ENCODE measurements at places on chromosomes 13 and 19.

- DNase-seq, result no peak
These were observed 2.3 kb downstream of the WDR83 start for GRCh38 chr19:12668932-12669269.

- DNase-seq, result no peak
These were observed 25.6 kb downstream of the CARM1 start for GRCh38 chr19:10896851-10897526.

DNA sequence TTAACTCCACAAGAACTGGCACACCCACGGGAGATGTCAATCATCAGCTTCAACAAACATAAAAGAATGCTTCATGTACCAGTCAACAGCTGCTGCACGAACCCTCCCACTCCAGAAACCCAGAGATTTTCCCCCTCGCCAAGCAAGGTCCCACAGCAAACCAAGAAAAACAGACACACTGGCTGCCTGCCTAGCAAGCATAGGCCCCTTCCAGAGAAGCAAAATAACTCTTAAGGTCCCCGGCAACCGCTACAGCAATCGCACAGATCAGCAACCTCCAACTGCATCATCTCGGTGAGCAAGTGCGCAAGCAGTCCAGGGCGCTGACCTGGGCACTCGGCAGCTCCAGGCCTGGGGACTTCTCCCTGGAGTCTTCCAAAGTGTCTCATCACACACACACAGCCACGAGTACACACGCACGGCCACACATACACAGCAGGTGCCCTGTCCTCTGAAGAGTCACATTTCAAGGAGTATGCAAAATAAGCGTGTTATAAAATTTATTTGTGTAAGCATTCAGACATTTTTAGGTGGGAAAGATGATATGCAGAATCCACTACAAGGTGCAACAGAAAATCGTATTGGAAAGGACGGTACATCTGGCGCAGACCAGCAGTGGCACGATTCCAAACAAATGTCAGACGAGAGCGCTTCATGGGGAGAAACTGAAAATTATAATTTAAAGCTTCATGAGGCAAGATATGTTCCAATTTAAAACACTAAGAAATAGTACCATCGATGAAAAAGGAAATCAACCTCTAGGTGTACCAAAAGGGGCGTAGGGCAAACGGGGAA, 125.0 kb downstream of the STK24 start:
- no peak for DNase-seq

- no peak for DNase-seq
These were observed 90.9 kb downstream of the KDM4B start for GRCh38 chr19:5059793-5060192.

GRCh38 chr13:114228176-114228575, 6.5 kb upstream of the CDC16 start:
- no peak for DNase-seq

- DNase-seq, result no peak
These were observed 117.0 kb downstream of the KCNRG start for GRCh38 chr13:50131920-50132903.

GRCh38 chr19:3607303-3608078, 816 bp upstream of the TBXA2R start:
- no peak for DNase-seq

DNA sequence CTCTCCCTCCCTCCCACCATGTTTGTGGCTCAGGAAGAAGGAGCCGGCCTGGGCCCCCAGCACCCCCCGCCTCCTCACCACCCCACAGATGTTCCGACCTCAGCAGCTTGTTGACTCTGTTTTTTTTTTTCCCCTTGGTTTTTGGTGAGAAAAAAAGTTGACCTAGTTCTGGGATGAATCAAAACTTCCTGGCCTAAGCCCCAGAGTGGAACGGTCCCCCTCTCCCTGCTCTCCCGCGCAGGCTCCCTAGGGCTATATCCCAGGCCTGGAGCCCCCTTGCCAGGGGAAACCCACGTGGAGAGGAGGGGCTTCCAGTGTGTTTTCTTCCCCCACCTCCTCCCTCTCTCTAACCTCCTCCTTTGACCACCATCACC, 4.0 kb downstream of the COL5A3 start:
- DNase-seq, result no peak

DNA sequence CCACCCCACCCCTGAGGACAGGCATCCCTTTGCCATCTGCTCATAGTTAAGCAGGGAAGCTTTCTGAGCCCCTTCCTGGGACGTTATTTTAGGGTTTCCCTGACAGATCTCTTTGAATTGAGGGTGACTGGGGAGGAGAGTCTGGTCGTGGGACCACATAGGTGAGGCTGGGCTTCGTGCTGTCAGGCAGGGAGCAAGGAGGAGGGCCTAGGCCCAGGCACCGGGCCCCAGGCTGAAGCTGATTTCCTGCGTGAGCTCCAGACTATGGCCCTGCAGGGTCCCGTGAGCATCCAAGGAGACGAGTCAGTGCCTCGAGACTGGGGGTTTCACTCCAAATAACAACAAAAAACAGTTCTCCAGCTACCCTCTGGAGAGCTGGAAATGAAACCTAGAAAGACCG, 60.4 kb downstream of the MYO9B start:
- no peak for DNase-seq

DNA sequence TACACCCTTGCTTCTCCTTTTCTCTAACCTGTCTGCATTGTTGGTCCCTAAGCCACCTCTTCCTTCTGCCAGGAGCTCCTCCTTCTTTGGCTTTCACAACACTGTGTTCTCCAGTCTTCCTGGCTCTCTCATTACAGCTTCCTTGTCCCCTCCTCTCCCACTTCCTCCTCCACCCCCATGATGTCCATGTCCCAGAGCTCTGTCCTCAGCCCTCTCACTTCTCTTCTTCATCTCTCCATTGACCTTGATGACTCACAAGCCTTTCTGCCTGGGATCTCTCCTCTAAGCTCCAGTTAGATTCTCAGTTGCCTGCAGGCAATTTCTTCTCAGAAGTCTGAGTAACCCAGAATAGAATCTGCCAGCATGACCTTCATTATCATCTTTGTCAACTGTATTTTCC, 100.3 kb upstream of the WASF3 start:
- no peak for DNase-seq

DNA sequence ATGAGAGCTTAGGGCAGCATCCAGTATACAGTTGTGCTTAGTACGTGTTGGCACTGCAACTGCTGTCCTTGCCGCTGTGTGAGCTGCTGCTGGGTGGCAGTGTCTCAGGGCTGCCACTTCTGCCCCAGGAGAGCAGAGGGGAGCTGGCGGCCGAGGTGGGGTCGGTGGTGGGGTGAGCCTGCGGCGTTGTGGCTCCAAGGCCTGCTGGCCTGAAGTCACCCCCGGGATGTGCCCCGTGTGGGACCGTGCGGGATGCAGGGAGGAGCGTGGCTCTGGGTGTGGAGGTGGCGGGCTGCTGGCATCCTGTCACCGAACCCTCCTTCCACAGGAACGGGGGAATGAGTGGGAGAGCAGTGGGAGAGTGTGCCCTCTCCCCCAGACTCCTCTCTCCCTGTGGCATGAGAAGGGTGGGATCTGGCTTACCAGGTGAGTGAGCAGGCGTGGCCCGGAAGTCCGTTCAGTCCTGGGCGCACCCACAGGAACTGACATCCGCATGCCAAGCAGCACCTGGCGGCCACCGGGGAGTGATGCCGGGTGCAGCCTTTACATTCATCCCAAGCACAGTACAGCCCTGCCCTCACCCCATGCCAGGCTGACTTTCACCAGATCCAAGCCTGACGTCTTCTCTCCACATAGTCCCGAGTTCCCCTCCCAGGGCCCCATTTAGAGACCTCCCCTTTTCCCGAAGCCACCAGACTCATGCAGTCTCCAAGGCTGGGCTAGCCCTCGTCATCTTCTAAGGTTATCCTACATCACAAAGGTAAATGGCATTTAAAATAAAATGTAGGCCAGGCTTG, 26.6 kb downstream of the MCF2L start:
- no peak for DNase-seq

GRCh38 chr13:53010374-53011105, 18.1 kb upstream of the OLFM4 start:
- DNase-seq, result peak; percentile 9

- DNase-seq, result peak; percentile 96
These were observed 1051.5 kb downstream of the DIAPH3 start for GRCh38 chr13:59112221-59112718.

- DNase-seq, result no peak
These were observed 4.1 kb upstream of the ZNF699 start for GRCh38 chr19:9313756-9314155.

GRCh38 chr13:35479038-35479492, 2.6 kb upstream of the MAB21L1 start:
- peak; percentile 62 for DNase-seq

DNA sequence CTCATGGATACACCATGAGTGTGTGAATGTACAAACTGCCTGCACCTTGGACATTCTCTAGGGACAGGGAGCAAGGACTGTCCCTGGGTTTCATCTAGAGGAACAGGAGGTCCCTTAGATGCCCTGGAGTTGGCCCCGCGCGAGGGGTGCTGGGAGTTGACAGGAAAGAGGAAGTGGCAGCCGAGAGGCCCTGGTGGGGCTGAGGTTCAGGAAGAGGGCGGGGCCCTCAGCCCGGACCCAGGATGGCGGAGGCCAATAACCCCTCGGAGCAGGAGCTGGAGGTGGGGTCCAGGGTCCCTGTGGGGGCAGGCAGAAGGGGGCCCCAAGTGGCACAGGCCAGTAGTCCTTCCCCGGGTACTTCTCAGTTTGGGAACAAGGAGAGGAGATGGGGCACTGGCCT, 6.9 kb downstream of the PKN1 start:
- no peak for DNase-seq

- DNase-seq, result no peak
These were observed 2.3 kb upstream of the LILRA4 start for GRCh38 chr19:54341295-54341694.

GRCh38 chr19:2609389-2610116, 92.9 kb downstream of the GNG7 start:
- DNase-seq, result no peak

GRCh38 chr13:82867284-82867683, 1015.0 kb downstream of the SLITRK1 start:
- no peak for DNase-seq

DNA sequence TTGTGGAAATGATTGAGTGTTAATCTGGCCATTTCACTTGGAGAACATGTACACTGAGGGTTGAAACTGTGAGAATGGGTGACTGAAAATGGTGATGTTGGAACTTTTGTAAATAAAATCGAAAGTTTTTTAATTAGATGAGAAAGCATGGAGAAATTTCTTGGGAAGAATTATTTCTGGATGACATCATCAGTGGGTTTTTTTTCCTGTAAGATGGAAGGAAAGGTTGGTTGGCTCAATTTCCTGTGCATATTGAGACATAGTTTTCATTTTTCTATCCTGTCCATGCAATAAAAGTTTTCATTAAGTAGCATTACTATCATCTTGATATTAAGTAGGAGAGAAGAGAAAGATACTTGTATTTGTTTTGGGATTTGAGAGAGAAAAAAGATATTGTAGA, 120.6 kb upstream of the HTR2A start:
- DNase-seq, result no peak

DNA sequence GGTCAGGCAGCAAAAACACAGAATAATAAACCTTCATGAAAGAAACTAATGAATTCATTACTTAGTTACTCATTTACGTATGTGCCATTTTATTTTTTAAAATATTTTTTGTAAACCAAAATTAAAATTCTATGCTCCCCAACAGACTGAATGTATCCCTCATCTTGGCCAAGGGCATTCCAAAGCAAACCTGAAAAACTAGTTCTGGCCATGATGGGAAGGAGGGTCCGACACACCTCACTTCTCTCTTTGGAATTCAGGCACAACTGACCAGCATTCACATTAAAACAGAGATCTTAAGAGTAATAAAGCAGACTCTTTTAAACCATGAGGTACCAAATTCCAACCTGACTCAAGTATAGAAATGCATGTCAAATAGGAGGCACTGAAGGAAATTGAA, 1576.9 kb upstream of the SPRY2 start:
- DNase-seq, result no peak

DNA sequence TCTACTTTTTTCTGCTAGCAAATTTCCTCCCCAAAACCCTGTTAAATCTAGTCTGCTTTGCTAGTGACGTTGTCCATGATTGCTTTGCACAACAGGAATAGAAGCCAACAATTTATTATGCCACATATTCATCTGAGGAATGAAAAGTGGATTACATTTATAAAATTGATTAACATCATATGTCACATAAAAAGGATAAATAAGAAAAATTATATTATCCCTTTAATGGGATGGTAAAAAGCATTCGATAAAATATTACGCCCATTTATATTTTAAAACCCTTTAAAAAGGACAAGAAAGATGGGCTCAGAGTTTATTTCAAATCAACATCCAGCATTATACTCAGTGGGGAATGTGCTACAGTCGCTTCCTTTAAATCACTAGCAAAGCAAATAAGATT, 991.7 kb downstream of the DIAPH3 start:
- DNase-seq, result no peak

Measured in retinal pigment epithelial cell (primary cell).